ENCODE measurements at places on chromosomes 4 and X.
A peak's percentile ranks its signal among the peaks of the same experiment; 100 is the strongest.

GRCh38 chrX:100424012-100424411 is 13.9 kb upstream of the PCDH19 start:
- no peak for DNase-seq

DNA sequence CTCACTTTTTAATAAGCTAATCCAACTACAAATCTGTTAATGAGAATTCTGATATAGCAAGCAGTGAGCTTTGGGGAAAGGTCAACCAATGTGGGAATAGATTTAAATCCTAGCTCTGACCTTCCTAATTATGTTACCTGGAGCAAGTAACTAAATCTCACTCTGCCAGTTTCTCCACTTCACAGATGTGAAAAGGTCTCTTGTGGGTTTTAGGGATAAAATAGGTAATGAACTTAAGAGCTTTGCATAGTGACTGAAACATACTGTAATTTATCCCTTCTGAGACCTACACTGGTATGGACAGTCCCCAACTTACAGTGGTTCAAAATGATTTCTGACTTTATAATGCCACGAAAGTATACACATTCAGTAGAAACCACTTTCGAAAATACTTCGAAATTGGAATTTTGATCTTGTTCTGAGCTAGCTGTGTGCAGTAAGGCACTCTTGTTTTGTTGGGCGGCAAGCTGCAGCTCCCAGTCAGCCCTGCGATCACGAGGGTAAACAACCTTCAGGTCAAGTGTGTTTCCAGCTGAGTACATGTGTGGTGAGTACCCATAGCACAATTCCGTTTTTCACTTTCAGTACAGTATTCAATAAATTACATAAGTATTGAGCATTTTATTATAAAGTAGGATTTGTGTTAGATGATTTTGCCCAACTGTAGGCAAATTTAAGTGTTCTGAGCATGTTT is 93.7 kb downstream of the ADGRL3 start:
- DNase-seq: no peak

- no peak for DNase-seq
Observed at GRCh38 chr4:114729068-114729738, 130.6 kb downstream of the UGT8 start.

DNA sequence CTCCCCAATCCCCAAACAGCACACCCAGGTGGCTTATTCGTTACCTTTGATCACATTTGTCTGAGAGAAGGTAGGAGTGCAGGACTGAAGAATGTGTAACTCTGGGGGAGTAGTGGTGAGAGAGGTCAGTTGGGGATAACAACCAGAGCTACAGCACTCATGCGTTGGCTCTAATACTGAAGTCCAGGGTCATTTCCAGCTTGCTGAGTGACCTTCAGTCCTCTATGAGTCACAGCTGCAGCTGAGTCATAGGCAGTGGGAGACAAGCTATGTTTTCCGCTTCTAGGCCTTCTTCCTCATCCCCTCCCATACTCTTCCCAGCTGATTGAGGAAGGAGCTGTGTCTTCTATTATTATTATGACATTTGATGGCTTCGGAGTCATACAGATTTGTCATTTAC is 31.6 kb upstream of the CT47C1 start:
- DNase-seq: peak; percentile 16

GRCh38 chr4:184932343-184932742 is 85.9 kb upstream of the HELT start:
- DNase-seq: no peak

DNA sequence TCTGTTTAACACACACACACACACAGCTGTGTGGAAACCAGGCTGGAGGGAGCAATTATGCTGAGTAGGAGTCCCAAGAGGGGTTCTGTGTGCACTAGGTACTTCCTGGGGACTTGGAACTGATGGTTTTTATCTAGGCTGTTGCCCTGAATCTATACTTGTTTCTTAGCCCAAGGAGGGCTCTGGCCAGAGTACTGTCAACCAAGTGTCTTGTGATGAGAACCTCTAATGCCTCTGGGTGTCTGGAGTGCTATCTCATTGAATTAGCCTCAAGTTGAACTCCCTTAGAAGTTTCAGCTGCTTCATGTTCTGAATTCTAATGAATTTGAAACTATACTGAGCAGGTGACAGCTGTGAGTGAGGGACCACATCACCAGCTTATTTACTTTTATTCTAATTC is 16.6 kb downstream of the ARHGAP24 start:
- DNase-seq: no peak

DNA sequence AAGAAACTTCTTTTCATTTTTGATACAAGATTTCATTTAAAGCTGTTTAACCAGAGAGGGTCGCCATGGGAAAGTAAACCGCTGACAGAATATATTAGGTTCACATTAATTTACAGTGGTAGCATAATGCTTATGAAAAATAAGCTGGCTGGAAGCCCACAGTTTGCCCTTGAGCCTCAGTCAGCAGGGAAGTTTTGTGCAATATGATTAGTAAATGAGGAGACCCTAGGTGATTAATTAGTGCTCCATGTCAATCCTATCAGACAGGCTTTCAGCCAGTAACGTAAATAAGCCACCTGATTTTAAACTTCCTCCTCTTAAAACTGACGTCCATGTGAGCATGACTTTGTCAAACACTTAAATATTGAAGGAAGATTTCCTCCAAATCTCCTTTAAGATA is 134.2 kb downstream of the TSPAN5 start:
- DNase-seq: no peak

- DNase-seq: no peak
Observed at GRCh38 chr4:179285696-179286095, 1843.5 kb upstream of the AGA start.

GRCh38 chr4:102466298-102466697 is 34.9 kb upstream of the NFKB1 start:
- DNase-seq: no peak

GRCh38 chr4:177532358-177532757 is 90.1 kb upstream of the AGA start:
- DNase-seq: no peak

DNA sequence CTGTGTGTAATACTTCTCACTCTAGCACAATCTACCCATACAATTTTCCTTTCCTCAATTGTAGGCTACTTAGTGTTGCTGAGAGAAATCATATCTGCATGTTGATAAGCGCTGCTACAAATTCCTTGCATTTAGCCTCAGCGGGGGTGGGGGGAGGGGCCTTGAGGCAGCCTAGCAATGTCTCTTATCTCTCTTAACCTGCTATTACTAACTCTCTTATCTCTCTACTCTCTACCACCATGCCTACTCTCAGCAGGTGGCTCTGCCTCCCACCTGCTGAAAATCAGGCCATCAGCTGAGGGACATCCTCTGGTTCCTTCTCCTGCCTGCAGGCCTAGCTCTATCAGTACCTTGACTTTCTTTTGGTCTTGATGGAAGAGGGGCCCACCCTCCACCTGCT is 98.9 kb downstream of the GPR82 start:
- DNase-seq: no peak

- no peak for DNase-seq
Observed at GRCh38 chr4:1538941-1539772, 132.9 kb upstream of the NKX1-1 start.

GRCh38 chrX:81195259-81195658 is 6.5 kb downstream of the HMGN5 start:
- no peak for DNase-seq

DNA sequence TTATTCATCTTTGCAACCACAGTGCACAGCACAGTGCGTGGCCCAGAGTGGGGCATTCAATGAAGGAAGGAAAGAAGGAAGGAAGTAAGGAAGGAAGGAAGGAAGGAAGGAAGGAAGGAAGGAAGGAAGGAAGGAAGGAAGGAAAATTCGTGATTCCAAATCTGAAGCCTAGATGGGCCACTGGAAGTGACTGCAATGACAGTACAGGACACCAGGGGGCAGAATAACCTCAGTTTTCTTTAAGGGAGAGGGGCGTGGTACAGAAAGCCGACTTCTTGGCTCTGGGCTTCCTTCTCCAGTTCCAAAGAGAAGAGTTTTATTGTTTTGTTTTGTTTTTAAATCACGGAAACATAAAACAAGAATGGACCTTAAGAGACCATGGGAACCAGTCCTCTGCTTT is 47.8 kb downstream of the APLN start:
- DNase-seq: peak; percentile 54

GRCh38 chr4:124631760-124632159 is 80.8 kb downstream of the ANKRD50 start:
- no peak for DNase-seq

GRCh38 chr4:48193921-48194468 is 59.9 kb upstream of the TXK start:
- DNase-seq: no peak

DNA sequence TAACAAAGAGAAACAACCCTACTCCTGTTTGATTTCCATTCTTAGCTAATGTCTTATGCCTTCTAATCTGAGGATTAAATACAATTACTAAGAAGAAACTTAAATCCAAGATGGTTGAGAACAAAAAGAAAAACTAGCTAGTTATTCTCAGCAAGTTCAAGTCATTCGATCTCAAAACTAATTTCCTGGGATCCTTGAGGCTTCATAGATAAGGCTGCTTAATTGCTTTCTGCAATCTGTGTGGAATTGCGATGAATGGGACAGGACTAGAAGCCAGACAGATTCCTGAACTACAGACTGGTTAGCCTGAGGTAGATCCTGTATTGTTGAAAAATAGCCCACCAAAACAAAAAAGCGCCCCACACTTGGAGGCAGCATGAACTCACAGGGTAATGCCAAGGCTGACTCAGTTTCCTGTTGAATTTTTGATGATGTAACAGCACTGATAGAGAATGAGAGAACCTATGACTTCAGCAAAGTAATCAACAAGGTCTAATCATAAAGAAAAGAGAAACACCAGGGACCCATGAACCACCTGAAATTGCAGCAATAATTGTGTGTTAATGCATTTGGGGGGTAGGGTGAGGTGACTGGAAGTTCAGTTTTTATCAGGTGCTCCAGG is 33.9 kb downstream of the KLHL15 start:
- DNase-seq: no peak

- DNase-seq: no peak
Observed at GRCh38 chrX:123399709-123400108, 215.6 kb downstream of the GRIA3 start.

All from CD4-positive, alpha-beta T cell treated with Interferon alpha-2 for 1 hour (primary cell).